ENCODE measurements at places on chromosomes 2 and 18.

- DNase-seq = no peak
Measured at GRCh38 chr2:213022987-213023386, 128.4 kb downstream of the IKZF2 start.

DNA sequence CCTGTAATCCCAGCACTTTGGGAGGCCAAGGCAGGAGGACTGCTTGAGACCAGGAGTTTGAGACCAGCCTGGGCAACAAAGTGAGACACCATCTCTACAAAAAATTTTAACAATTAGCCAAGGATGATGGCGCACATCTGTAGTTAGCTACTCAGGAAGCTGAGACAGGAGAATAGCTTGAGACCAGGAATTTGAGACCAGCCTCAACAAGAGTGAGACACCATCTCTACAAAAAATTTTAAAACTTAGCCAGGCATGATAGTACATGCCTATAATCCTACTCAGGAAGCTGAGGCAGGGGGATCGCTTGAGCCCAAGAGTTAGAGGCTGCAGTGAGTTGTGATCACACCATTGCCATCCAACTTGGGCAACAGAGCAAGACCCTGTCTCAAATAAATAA lies 7.0 kb downstream of the MEMO1 start:
- DNase-seq = peak; percentile 94

GRCh38 chr2:64392529-64392928 lies 61.4 kb upstream of the LGALSL start:
- DNase-seq = no peak

DNA sequence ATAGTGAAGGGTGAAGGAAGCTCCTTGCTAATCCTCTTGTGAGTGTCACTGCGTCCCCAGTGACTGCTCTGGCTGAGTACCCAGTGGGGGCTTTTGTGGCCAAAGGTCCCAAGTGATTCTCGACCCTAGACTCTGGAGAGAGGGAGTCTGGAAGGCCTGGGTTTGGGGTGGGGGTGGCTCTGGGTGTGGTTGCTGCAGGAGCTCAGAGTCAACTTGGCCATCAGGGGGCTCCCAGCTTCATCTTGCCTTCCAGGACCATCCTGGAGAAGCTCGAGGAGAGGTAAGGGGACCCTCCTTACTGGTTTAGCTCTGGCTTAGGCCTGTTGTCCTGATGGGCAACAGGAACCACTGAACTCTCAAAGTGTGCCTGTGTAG lies 592 bp downstream of the PSD4 start:
- DNase-seq = no peak

DNA sequence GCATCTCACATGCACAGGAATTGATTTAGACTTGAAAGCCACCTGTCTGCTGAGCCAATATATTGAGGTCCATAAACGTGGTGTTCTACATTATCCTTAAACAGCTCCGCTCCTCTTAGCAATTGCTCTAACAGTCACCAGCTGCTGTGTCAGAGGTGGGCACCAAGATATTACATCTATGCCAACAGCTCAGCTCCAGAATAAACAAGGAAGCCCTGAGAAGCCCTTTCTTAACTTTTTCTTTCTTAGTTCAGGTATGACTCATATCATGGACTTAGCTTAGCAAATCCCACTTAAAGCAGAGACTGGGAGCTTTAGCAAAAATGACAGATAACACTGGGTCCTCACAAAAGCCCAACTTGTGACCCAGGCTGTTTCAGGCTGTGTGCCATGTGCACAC lies 436.6 kb downstream of the IRS1 start:
- DNase-seq = peak; percentile 83

- DNase-seq = no peak
Measured at GRCh38 chr2:110874453-110875383, 142.3 kb downstream of the ACOXL start.

- no peak for DNase-seq
Measured at GRCh38 chr18:55489034-55489986, 98.7 kb downstream of the TCF4 start.

DNA sequence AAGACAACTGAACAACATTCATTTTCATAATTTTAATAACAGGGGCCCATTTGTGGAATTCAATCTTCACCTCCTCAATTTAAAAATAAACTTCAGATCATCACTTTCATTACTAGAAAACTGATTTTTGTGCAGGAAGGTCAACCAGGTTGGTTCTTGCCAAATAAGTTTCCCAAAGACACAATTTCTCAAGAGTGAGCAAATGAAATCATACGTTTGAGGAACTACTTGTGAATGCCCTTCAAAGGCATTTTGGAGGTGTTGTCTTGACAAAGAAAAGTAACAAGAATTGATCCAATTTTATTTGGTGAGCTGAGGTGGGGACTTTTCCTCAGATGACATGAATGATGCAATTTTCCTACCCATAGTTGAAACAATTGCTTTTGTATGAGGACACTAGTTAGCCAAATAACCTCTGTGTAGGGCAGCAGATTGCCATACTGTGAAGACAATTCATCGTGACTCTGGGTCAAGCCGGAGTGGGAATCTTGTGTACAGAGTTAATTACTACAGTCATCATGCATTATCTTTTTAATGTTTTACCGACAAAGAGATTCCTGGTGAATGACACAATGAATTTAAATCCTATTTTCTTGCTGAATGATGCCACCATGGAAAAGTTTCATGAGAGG lies 121.8 kb downstream of the TGFA start:
- no peak for DNase-seq

DNA sequence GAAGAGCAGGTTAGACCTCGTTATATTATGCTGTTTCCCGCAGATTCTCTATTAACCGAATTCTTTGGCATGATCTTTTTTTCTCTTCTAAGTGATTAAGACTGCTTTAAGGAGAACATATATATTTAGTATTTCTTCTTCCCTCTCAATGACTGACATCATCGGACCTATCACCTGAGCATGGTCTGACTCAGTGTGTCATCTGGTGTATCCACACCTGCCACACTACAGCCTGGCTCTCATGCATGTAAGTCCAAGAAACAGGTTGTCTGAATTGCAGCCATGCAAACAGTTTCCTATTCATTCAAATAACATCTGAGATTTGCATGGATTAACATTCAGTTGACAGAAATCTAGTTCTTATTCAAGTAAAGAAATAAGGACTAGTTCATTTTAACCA lies 55.1 kb upstream of the CWC22 start:
- DNase-seq = peak; percentile 23

DNA sequence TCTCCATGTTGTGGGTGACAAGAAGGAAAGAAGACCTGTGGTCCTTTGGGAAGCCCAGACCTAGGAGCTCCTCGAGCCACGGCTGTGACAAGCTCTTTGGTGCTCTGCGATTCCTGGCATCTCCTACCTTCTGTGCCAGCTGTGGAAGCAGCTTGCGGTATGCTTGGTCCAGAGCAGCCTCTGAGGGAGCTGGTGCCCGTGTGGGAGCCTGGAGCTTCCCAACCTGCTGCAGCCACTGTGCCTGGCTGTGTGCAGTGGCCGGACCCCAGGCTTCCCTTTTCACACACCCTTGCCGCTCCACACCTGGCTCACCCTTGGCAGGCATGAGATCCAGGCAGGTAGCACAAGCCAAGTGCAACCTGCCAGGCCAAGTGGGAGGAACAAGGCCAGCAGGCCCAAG lies 1328.6 kb upstream of the SLC39A10 start:
- DNase-seq = no peak
